ENCODE measurements at places on chromosomes 16 and 17. TPM values are rescaled to one million over a fixed set of nuclear protein-coding genes. Genes with fewer than 3 reads are reported as not detected.

SLC9A5 gene
- 0.40 TPM for total RNA-seq

CYBC1 gene
- total RNA-seq, result 28.9 TPM

SLC35G6 gene
- not detected for total RNA-seq

IL34 gene
- total RNA-seq, result 10.2 TPM

DHRS7C gene
- total RNA-seq, result 143 TPM

TIGD7 gene
- 11.0 TPM for total RNA-seq

LDHD gene
- total RNA-seq, result 2.3 TPM

MT1A gene
- 0.58 TPM for total RNA-seq

TM4SF5 gene
- not detected for total RNA-seq

CNGB1 gene
- 0.04 TPM for total RNA-seq

AP1G1 gene
- 33.7 TPM for total RNA-seq

CPNE7 gene
- total RNA-seq, result 0.09 TPM

DNA sequence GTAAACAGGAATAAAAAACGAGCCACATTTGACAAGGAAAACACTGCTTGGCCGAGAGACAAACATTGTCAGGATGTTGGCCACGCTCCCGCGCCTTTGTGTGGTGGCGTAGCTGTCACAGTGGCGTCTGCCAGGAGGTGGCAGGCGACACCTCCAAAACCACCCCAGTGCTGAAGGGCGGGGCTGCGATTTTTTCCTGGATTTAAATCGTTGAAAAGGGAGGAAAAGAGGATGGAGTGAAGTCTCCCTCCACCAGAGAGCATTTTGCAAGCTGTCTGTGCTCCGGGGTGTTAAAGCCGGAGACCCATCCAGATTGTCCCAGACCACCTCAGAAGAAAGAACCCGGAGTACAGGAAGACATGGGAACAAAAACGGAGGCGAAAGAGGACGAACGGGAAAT, 12.7 kb downstream of the MRM3 start:
- H3K4me1 ChIP-seq, result peaks cover 21% of the 10 kb centered on the region

DNA sequence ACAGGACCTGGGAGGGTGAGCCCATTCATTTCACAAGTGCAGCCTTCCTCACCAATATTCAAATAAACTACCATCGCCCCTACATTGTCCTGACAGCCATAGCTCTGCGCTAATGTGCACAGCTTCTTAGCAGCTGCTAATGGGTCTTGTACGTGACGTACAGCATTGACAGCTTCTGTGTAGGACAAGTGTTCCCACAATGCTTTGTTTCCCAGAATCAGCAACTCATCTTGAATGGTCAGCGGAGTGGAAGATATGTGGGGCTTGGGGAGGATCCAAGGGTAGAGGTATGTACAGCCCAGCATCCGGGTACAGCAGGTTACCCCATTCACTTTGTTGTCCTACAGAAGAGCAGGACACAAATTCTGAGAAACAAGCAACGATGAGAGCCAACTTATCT, 23.7 kb downstream of the MARVELD3 start:
- H3K27me3 ChIP-seq, result no peaks in the 10 kb centered on the region
- no peak overlapping the region for H3K4me3 ChIP-seq
- peaks cover 42% of the 10 kb centered on the region for H3K36me3 ChIP-seq

GRCh38 chr16:88352261-88353200, 30.2 kb upstream of the ZNF469 start:
- H3K4me1 ChIP-seq, result no peaks in the 10 kb centered on the region
- H3K27ac ChIP-seq, result no peak overlapping the region
- no peak overlapping the region for H3K4me3 ChIP-seq
- no peaks in the 10 kb centered on the region for H3K27me3 ChIP-seq

DNA sequence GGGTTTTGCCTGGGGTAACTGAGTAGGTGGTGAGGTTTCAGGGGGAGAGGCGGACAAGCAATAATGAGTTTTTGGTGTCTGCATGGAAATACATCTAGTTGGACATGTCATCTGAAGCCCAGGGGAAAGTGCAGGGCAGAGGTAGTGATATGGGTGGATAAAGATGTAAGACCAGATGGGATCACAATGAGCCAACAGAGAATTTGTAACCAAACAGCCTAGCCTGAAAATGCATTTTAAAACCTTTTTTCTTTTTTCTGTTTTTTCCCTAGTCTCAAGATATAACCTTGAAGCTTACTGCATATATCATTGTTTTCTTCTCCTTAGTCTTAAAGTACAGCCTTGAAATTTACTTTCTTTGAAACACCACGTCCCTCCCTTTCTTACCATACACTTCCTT, 3.7 kb upstream of the ZNF19 start:
- H3K27ac ChIP-seq, result no peak overlapping the region
- H3K27me3 ChIP-seq, result no peaks in the 10 kb centered on the region
- H3K4me3 ChIP-seq, result no peak overlapping the region
- no peak for DNase-seq
- no peaks in the 10 kb centered on the region for H3K36me3 ChIP-seq
- H3K4me1 ChIP-seq, result no peaks in the 10 kb centered on the region

GRCh38 chr16:24062270-24062817, 193.8 kb upstream of the CACNG3 start:
- H3K27me3 ChIP-seq, result no peaks in the 10 kb centered on the region
- no peaks in the 10 kb centered on the region for H3K4me1 ChIP-seq
- no peak for DNase-seq
- H3K4me3 ChIP-seq, result no peak overlapping the region
- H3K36me3 ChIP-seq, result no peaks in the 10 kb centered on the region

DNA sequence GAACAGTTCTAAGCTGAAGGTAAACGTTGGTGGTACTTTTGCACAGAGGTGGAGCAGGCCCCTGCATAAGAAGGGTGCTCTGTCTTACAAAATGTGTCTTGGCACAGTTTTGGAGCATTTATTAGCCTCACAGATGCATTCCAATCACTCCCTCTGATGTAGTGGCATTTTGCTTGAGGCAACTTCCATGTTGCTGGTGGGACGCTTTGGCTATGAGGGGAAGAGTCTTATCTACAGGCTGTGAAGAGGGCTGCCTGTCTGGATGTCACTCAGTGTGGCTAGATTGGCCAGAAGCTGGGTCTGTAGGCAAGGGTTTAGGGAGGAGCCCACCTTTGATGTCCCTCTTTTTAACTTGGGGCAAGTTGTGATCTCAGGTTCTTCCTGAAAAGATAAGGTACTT, 2.6 kb upstream of the RARA start:
- DNase-seq, result no peak
- peak overlapping the region; percentile 56 for H3K27ac ChIP-seq

GRCh38 chr17:35377706-35378105, 4.3 kb upstream of the SLFN11 start:
- no peaks in the 10 kb centered on the region for H3K36me3 ChIP-seq
- no peak overlapping the region for H3K4me3 ChIP-seq
- H3K27ac ChIP-seq, result no peak overlapping the region
- DNase-seq, result no peak
- H3K27me3 ChIP-seq, result peaks cover 23% of the 10 kb centered on the region

- peak; percentile 46 for DNase-seq
- H3K27ac ChIP-seq, result no peak overlapping the region
- peaks cover 56% of the 10 kb centered on the region for H3K36me3 ChIP-seq
- H3K4me1 ChIP-seq, result peaks cover 39% of the 10 kb centered on the region
- no peaks in the 10 kb centered on the region for H3K27me3 ChIP-seq
- H3K4me3 ChIP-seq, result no peak overlapping the region
Observed at GRCh38 chr17:47701608-47702007, 7.6 kb downstream of the TBKBP1 start.

GRCh38 chr16:609316-609715, 19.4 kb downstream of the RAB40C start:
- H3K4me3 ChIP-seq, result no peak overlapping the region
- DNase-seq, result no peak
- no peaks in the 10 kb centered on the region for H3K36me3 ChIP-seq

- peaks cover 34% of the 10 kb centered on the region for H3K27me3 ChIP-seq
- peak overlapping the region; percentile 47 for H3K4me3 ChIP-seq
- no peaks in the 10 kb centered on the region for H3K36me3 ChIP-seq
- H3K4me1 ChIP-seq, result peaks cover 16% of the 10 kb centered on the region
Observed at GRCh38 chr17:44307387-44308186, 814 bp upstream of the RUNDC3A start.

DNA sequence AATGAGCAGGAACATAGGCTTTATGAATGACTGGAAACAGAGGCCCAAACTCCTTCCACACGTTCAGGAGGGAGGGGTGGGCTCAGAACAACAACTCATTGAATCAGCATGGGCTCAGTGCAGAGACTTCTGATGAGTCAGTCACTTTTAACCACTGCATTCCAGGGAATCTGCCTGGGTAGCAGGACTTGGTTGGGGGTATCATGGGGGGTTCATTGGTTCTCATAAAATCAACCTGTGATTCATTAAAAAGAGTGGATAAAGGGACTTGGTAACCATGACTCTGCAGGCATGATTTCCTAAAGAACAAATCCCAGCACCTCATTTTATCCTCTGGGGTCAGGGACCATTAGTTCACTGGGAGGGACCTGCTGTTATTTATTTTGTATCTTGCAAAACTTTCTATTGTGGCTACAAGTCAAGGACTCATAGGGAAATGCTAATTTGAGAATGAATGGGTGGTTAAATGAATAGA, 13.8 kb downstream of the ITGB3 start:
- no peak for DNase-seq
- no peak overlapping the region for H3K27ac ChIP-seq
- H3K27me3 ChIP-seq, result no peaks in the 10 kb centered on the region
- H3K4me1 ChIP-seq, result no peaks in the 10 kb centered on the region
- H3K36me3 ChIP-seq, result no peaks in the 10 kb centered on the region

DNA sequence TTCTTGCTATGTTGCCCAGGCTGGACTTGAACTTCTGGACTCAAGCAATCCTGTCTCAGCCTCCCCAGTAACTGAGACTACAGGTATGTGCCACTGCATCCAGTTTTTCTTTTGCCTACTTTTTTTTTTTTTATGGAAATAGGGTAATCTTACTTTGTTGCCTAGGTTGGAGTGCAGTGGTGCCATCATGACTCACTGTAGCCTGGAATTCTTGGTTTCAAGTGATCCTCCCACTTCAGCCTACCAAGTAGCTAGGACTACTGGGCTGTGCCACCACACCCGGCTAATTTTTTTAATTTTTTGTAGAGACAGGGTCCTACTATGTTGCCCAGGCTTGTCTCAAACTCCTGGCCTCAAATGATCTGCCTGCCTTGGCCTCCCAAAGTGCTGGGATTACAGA, 10.0 kb downstream of the LRRC36 start:
- H3K4me1 ChIP-seq, result no peaks in the 10 kb centered on the region
- no peak overlapping the region for H3K4me3 ChIP-seq
- no peak overlapping the region for H3K27ac ChIP-seq
- DNase-seq, result no peak
- no peaks in the 10 kb centered on the region for H3K36me3 ChIP-seq
- peaks cover 2% of the 10 kb centered on the region for H3K27me3 ChIP-seq

GRCh38 chr16:55503726-55504550, 4.9 kb upstream of the LPCAT2 start:
- no peaks in the 10 kb centered on the region for H3K27me3 ChIP-seq
- H3K36me3 ChIP-seq, result peaks cover 44% of the 10 kb centered on the region
- H3K27ac ChIP-seq, result peak overlapping the region; percentile 91
- H3K4me1 ChIP-seq, result peaks cover 49% of the 10 kb centered on the region
- DNase-seq, result no peak

DNA sequence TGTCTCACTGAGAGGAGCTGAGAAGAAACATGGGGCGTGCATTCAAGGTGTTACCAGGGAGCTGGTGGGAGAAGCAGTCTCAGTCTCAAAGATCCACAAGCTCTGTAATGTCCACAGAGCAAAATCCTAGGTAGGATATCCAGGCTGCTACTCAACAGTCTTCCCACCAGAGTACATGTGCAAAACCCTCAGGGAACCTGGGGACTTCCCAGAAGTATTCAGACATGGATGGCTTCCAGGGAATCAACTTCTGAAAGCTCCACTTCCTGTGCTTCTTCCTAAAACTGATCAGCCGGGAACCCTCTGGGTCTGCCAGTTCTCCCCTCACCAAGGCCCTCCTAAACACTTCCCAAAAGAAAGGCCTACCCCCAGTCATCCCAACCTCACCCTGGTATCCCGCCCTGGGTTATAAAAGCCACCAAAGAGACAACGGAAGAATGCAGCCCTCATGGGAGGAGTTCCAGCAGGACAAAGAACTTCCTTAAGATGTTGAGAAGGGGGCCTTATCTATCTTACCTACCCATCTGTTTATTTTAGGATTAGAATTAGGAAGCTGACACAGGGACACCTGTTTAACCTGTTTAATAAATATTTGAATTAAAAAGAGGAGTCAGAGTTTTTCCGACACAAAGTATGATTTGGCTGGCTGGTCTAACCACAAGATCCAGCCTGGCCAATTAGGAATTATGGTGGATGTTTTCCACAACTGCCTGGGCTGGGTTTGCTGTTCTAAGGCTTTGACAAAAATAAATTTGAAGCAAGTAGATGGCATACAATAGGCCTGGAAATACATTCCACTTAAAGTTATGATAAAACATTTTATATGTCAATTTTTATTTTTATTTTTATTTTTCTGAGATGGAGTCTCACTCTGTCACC, 37.0 kb downstream of the CUEDC1 start:
- H3K27ac ChIP-seq, result peak overlapping the region; percentile 69
- no peaks in the 10 kb centered on the region for H3K27me3 ChIP-seq
- H3K36me3 ChIP-seq, result no peaks in the 10 kb centered on the region
- H3K4me1 ChIP-seq, result peaks cover 85% of the 10 kb centered on the region
- no peak for DNase-seq

GRCh38 chr17:17044846-17045561, 2.7 kb downstream of the MPRIP start:
- peak overlapping the region; percentile 93 for H3K4me3 ChIP-seq
- DNase-seq, result peak; percentile 97
- H3K36me3 ChIP-seq, result peaks cover 2% of the 10 kb centered on the region
- H3K27ac ChIP-seq, result peak overlapping the region; percentile 96
- peaks cover 67% of the 10 kb centered on the region for H3K4me1 ChIP-seq

GRCh38 chr16:70520612-70521297, 2.6 kb downstream of the COG4 start:
- DNase-seq, result no peak
- peaks cover 17% of the 10 kb centered on the region for H3K4me1 ChIP-seq
- no peak overlapping the region for H3K4me3 ChIP-seq
- H3K27me3 ChIP-seq, result no peaks in the 10 kb centered on the region

GRCh38 chr16:4176906-4177417, 60.7 kb upstream of the ADCY9 start:
- DNase-seq, result no peak
- H3K27ac ChIP-seq, result no peak overlapping the region
- H3K4me1 ChIP-seq, result no peaks in the 10 kb centered on the region
- peaks cover 2% of the 10 kb centered on the region for H3K27me3 ChIP-seq

DNA sequence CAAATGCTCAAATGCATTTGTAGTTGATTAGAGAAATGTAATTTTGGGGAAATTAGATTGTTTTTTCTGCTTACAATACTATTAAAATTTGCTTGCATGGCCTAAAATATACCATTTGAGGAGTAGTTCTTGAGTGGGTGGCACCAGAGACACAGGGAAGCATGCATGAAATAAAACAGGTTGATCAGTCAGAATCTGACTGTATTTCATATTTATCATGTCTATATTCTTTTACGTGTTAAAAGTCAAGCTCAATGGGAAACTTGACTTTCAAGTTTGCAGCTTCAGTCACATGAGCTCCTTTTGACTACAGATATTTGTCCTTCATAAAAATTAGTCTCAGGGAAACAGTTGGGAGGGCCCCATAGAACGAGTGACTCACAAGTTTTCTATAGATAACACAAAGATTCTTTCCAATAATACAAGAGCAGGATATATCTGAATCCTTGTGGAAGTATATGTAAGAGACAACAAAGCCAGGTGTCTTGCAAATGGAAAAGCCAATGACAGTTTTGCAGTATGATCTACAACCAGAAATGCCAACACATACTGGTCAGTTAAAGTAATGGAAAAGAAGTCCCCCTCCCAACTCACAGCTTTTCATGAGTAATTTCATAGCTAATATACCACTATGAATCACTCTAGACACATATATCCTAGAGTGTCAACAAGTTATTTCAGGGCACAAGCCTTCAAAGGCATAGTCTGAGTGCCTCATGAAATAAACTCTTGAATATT, 42.2 kb upstream of the CORO6 start:
- peaks cover 7% of the 10 kb centered on the region for H3K4me1 ChIP-seq
- H3K27me3 ChIP-seq, result no peaks in the 10 kb centered on the region
- no peak overlapping the region for H3K4me3 ChIP-seq
- H3K27ac ChIP-seq, result peak overlapping the region; percentile 56
- peaks cover 22% of the 10 kb centered on the region for H3K36me3 ChIP-seq

Data from muscle of leg (tissue), 16 donors.